ENCODE measurements at places on chromosomes 3 and 15.

DNA sequence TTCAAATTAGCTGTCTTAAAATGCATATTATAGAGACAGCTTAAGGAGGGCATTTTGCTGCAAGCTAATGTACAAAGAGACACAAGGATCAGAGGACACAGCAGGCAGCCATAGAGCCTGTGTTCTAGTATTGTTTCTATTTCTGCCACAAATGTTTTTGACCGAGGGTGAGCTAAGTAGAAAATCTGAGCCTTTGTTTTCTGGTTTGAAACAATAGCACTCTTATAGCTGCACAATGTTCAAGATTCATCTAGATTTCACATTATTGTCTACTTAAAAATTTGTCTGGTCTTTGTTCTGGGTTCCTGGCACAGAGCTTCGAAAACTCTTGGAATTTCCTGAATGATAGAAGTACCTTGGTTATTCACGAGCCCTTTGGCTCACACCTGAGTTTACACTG is 40.0 kb upstream of the TUSC7 start:
- no peak for DNase-seq

- DNase-seq, result no peak
Measured at GRCh38 chr15:75178171-75178937, 23.3 kb upstream of the C15orf39 start.

GRCh38 chr3:66603151-66603611 is 102.4 kb upstream of the LRIG1 start:
- no peak for DNase-seq

GRCh38 chr15:90402223-90402622 is 14.2 kb downstream of the IQGAP1 start:
- no peak for DNase-seq

GRCh38 chr3:12408984-12409683 is 75.1 kb upstream of the TSEN2 start:
- no peak for DNase-seq

DNA sequence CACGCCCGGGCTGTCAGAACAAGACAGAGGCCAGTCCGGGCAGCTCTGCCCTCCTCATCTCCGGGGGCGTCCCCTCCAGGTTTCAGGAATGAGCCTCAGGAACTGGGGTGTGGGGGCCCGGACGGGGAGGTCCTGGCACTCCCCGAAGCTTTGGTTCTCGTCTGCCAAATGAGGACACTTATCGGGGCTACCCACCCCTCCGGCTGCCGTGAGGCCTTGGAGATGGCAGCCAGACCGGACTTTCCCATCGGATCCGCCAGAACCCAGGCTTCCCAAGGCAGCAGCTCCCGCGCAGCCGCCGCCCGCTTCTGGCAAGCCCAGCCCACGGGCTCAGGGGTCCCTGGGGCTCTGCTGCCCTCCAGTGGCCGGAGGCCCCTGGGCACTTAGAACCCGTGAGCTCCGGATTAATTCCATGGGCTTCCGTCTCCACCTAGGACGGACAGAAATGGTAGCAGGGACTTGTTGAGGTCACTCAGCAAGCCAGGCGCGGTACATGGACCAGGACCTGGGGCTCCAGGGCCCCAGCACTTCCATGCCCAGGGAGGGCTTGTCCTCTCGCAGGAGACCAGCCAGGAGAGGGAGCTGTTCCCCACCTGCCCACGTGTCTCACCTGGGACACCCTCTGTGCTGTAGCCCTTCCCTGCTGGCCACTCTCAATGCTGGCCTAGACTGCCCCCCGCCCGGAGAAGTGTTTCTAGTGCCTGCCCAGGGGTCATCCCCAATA is 89.4 kb downstream of the LINGO1 start:
- DNase-seq, result no peak

GRCh38 chr15:59170295-59171066 is 36.2 kb upstream of the LDHAL6B start:
- DNase-seq, result no peak

GRCh38 chr15:79430901-79431635 is 1.1 kb upstream of the MINAR1 start:
- no peak for DNase-seq

DNA sequence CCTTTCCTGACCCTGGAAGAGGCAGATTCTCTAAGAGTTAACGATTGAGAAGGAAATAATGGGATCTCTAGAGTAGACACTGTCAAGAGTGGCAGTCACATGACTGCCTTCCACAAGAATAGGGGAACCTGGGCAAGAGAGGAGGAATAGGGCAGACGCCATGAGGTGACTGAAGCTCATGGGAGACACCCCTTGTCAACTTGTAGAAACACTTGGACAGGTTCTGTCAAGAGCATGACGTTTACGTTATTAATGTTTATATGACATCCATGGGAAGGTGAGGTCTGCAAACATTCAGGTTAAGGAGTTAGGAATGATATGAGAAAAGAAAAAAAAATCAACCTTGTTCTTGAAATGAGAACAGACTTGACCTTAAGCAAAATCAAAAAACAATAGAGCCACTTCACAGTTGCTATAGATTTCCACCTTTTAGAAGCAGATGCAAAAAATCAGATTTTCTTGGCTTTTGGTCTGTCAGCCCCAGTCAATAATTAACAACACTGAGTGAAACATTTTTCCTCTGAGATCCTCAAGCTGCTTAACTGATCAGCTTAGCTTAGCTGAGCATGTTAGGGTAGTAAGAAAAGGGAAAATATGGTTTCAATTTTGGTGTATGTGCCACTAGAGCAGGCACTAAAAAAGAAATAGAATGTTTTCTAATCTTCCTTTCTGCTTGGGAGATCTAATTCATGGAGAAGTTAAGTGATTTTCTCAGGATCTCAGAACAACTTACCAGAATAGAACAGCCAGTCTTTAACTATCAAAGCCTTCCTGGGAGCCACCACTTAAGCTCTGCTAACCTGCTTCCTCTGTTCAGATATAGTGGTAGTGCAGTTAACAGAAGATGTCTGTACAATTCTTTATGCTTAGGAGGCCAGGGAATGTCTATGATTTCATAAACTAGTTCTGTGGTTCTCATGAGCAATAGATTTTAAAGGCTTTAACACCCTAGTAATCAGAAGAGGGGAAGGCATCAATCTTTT is 116.9 kb downstream of the B3GALNT1 start:
- DNase-seq, result no peak

DNA sequence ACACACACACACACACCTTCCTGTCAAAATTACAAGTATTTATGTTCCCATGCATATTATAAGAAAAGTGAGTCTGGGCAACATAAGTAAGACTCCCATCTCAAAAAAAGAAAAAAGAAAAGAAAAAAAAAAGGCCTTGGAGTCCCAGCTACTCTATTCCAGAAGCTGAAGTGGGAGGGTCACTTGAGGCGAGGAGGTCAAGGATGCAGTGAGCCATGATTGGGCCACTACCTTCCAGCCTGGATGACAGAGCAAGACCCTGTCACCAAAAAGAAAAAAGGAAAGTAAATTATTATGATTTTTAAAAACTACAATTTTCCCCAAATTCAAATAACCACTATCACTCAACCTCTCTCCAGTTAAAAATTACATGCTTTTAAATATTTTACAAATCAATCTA is 113.1 kb downstream of the STAG1 start:
- DNase-seq, result no peak

DNA sequence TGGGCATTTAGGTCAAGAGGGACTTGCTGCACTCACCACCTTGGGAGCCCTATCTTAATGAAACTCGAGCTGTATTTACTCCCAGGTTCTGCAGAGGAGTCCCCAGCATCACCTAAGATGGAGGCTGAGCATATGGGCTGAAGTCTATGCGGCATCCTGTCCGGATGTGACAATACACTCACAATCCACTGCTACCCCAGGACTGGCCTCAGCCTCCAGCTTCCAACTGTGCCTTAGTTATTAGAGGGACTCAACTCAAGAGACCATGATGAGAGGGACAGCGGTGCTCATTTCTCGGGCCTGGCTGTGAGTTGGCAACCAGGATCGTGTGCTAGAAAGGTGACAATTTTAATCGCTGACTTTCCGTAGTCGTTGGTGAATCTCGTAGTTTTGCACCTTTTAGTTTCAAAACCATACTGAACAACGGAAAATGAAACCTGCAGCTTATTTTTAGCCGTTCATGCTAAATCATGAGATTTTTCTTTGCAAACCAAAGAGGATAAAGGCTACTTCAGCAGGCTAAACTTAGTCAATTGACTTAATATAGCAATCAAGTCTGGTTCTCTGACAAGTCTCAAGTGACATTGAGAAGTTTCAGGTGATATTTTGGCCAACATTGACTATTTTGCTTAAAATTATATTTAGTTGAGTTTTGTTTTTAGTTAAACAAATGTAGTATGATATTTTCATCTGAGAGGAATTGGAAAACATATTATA is 11.1 kb downstream of the ZBTB38 start:
- no peak for DNase-seq

- no peak for DNase-seq
Measured at GRCh38 chr15:50166216-50166615, 15.8 kb upstream of the SLC27A2 start.

GRCh38 chr15:41544650-41545015 is 576 bp upstream of the RPAP1 start:
- no peak for DNase-seq

DNA sequence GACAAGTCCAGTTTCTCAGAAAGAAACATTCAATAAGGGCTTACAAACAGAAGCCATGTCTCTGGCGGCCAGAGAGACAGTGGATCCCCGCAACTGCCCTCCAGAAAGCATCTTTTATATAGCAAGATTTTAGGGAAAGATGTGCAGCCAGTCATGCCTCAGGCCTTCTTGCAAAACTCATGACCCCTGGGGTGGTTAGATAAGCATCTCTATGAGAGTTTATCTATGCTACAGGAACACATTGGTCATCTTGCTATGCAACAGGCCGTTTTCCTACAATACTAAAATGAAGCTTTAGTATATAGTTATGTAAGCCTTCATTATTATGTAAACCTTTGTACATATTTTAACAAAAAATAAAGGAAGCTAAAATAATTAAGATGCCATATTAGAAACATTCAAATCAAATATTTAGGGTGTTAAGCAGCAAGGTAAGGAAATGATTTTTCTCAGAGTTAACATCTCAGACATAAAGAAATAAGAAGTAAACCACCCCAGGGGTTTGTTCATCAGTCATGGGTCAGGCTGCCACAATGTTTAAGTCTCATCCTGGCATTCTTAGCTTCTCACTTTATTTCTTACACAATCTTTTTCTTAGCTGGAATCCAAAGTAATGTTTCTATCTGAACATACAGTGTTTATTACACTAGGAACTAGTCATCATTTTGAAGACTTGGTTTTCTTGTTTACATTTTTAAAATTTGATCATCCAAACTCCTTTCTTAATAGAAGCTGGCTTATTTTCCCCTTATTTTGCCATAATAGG is 6.3 kb upstream of the FSIP1 start:
- no peak for DNase-seq

DNA sequence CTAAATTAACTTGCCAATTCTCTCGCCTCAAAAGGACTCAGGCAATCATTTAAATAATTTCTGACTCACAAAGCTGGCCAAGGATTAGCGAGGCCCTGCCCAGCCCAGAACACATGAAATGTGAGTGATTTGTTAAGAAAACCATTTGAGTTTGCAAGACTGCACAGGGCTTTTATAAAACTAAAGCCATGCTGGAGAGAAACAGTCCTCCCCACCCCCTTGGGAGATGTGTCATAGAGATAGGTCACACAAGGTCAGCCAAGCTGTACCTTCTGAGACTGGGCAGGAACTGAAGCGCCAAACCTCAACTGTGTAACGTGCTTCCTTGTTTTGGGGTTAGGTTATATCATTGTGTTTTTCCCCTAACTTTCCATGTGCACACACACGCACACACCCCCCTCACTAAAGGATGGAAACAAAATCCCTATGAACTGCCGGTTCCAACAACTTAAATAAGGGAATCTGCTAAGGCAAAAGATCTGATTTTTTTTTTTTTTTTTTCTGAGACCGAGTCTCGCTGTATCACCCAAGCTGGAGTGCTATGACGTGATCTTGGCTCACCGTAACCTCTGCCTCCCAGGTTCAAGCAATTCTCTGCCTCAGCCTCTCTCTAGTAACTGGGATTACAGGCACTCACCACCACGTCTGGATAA is 8.1 kb downstream of the SPATA12 start:
- no peak for DNase-seq

- DNase-seq, result no peak
Measured at GRCh38 chr15:63972801-63973200, 73.5 kb downstream of the DAPK2 start.

- no peak for DNase-seq
Measured at GRCh38 chr3:135325726-135326235, 530.7 kb downstream of the EPHB1 start.

DNA sequence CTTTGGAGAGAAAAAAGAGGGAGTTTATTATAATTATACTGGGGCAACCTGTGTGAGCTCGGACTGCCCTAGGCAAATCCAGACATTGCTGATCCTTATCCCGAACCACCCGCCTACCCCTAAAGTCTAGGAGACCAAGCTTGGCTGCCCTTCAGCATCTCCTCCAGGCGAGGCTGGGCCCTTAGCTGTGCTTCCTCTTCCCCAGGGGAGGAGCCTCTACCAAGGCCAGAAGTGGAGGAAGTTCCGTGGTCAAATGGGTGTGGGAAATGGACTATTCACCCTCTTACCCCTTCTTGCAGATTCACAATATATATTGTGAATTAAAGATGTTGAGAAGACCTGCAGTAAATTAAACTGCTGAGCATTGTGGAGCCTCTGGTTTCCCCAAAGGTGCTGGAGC is 158.3 kb upstream of the HES1 start:
- DNase-seq, result no peak

DNA sequence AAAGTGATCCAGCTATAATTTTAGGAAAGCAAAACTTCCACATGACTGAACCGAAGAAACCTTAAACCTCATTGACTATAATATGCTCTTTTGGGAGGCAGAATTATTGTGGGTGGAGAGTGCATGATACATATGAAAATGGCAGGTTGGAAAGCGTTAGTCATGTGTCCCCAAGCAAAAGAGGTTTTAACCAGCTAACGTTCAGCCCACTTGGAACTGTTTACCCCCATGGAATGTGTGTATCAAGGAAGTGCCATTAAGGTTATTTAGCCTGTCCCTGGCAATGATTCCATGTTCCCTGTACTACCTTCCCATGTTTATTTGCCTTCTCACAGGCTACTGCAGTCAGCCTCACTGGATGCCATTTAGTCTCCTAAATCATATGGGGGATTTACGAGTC is 44.1 kb upstream of the LRRC58 start:
- no peak for DNase-seq

- DNase-seq, result no peak
Measured at GRCh38 chr3:106130384-106131198, 261.8 kb upstream of the CBLB start.

GRCh38 chr15:100124936-100125335 is 216.8 kb downstream of the ADAMTS17 start:
- DNase-seq, result no peak

GRCh38 chr15:93212578-93212977 is 123.6 kb upstream of the RGMA start:
- no peak for DNase-seq

DNA sequence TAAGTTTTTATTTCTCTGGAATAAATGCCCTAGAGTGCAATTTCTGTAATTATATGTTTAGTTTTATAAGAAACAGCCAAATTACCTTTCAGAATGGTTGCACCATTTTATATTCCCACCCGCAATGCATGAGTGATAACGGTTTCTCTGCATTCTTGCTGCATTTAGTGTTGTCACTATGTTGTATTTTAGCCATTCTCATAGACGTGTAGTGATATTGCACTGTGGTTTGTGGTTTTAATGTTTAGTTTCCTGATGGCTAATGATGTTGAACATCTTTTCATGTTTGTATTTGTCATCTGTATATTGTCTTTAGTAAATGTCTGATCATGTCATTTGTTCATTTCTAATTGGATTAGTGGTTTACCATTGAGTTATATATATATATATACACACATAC is 73.0 kb upstream of the GOLIM4 start:
- DNase-seq, result no peak
